ENCODE measurements at places on chromosomes 4 and X. TPM values are rescaled to one million over a fixed set of nuclear protein-coding genes. Genes with fewer than 3 reads are reported as not detected.

TREX2 gene
- 0.48 TPM for polyA plus RNA-seq

DNA sequence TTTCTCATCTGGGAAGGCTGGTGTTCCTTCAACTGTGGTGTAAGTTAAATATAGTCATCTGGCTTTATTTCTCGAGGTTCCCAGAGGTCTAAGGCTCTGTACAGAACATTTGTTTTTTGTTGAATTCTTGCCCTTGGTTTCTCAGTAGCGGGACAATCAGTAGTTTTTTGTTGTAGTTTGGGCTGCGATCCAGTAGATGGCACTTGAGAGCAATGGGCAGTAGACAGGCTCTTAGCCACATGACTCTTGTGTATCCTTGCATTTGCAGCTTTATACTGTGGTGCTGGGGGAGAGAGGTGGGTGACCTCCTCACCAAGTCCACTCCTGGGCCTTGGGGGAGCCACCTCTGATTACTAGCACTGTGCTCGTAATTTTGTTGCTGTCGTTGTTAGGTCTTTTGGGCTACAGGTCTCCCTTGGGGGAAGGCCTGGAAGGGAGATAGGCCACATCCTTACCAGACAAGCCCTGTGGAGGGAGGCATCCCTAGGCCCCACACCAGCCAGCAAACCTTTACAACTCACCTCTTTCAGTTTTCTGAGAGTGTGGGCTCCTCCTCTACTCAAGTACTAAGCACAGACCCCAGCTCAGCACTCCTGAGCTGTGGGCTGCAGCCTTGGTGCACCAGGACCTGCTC, 8.1 kb downstream of the ETDB start:
- no peak for DNase-seq

TRIM75 gene
- 0.09 TPM for polyA plus RNA-seq

DNA sequence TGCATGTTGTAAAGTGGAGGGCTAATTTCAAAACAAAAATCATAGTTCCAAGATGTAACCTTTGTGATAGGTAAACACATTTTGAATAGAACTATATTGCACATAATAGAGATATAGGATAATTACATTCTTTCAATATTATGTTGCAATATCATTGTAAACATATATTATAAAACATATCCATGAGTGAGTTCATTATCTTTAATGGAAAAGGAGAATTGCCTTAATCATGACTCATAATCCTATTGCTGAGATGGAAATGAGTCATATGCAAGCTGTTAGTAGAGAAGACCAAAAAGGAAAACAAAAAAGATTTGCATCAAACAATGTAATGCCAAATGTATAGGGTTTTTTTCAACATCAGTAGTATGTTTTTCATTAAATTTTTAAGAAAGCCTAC, 73.7 kb upstream of the WDR44 start:
- no peak for DNase-seq

DNA sequence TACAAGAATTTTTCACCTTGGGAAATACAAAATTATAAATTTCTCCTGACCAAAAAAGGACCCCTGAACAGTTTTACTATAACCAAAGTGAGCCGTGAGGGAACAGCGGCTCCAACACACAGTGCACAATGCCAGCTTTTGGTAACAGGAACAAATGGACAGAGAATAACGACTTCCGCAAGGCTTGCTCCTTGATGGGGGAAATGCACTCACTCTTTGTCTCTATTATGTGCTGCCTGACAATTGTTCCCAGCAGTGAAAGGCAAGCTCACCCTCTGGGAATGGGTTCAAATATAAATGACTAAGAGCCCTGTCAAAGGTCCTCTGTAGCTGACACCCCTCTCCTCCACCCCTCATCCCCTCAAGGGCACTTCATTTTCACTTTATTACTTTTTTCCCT, 325.8 kb upstream of the GALNT7 start:
- DNase-seq, result no peak

GRCh38 chrX:138917781-138918180, 206.3 kb upstream of the FGF13 start:
- no peak for DNase-seq

- no peak for DNase-seq
Observed at GRCh38 chrX:136336623-136337022, 35.9 kb downstream of the ADGRG4 start.

ARL9 gene
- 2.0 TPM for polyA plus RNA-seq

DNA sequence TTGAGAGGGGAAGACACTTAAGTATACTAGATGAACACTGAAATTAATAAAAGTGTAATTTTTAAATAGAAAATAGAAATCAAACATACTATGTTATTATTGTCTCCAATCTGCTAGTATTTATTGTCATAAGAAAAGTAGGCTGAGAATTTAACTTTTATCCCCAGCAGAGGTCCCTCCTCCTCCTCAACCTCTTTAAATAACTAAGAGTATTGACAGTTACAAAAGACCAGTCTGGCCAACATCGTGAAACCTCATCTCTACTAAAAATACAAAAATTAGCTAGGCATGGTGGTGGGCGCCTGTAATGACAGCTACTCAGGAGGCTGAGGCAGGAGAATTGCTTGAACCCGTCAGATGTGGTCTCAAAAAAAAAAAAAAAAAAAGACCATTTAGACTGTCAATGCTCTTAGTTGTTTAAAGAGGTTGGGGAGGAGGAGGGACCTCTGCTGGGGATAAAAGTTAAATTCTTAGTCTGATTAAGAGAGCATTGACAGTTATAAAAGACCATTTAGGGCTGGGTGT, 4.2 kb downstream of the SLC30A9 start:
- no peak for DNase-seq

DNA sequence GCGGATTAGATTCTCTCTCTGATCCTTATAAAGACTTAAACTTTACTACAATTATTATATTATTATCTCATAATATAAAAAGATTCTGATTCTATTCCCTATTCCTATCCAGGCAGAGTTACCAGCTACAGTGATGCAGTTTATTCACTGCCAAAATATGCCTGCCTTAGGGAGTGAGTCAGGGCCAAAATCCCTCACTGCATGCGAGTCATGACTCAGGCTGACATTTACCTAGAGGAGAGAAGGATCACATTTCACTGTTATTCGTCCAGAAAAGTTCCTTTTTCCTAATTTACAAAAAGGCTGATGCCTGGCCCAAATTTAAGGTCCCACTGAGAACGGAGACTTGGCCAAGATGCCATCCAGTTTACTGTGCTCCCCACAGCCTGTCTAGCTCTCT, 168.5 kb upstream of the LDB2 start:
- DNase-seq, result no peak

PDK3 gene
- polyA plus RNA-seq, result 9.0 TPM

NPY2R gene
- 0.48 TPM for polyA plus RNA-seq

GRCh38 chr4:16133406-16133805, 49.6 kb upstream of the PROM1 start:
- DNase-seq, result no peak

FAM236B gene
- not detected for polyA plus RNA-seq

CXorf49 gene
- not detected for polyA plus RNA-seq

EDA gene
- 5.5 TPM for polyA plus RNA-seq

- no peak for DNase-seq
Observed at GRCh38 chr4:118968813-118969212, 80.2 kb downstream of the SYNPO2 start.

DNA sequence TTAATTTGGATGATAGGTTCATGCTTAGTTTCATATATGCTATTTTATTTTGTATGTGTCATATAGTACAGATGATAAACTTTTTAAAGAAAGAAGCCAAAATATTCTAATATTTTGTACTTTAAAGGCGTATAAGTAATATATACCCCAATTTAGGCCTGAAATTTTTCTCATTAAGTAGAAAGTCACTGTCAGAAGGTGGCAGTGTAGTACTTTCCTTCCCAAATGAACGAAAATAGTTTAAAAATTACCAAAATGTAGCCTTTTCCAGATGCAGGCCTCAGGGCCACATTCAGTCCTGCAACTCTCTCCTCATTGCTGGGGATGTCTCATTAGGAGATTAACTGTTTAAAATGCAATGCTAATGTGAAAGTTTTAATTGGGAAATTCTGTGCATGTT, 1263.6 kb downstream of the C4orf33 start:
- DNase-seq, result no peak

S100P gene
- 12.7 TPM for polyA plus RNA-seq

- DNase-seq, result no peak
Observed at GRCh38 chr4:15913631-15913970, 24.9 kb downstream of the FGFBP1 start.

GRCh38 chrX:71222929-71223328, at the start of gene GJB1:
TSS of gene GJB1 (plus strand) at chrX:71223224. CDS start at chrX:71223708, 484 bp downstream.
- DNase-seq, result no peak

- peak; percentile 35 for DNase-seq
Observed at GRCh38 chr4:6390356-6390755, 82.1 kb downstream of the PPP2R2C start.

GPAT3 gene
- polyA plus RNA-seq, result 22.4 TPM

- no peak for DNase-seq
Observed at GRCh38 chr4:173508386-173509035, 21.5 kb downstream of the HAND2 start.

DNA sequence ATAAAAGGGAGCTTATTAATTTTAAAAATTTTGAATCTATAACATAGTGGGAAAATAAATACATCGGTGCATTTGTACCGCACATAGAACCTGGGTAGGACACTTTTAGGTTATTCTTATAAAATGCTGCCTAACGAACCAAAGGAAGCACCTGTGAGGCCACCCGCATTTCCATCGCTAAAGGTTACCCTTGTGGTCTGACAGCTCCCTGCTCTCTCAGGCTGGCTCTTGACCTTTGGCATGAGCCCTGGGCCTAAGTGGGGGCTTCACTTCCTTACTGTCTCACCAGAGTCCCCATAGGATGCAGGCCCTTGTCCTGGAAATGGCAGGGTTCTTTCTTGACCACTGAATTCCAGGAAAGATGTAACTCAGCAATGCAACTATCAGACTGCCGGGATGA, 46.0 kb downstream of the HADH start:
- no peak for DNase-seq

RNF128 gene
- polyA plus RNA-seq, result 10.8 TPM

GRCh38 chr4:2378898-2379297, 39.5 kb downstream of the ZFYVE28 start:
- no peak for DNase-seq

GRCh38 chr4:20615486-20616260, 84.6 kb upstream of the PACRGL start:
- no peak for DNase-seq

PARM1 gene
- 52.3 TPM for polyA plus RNA-seq

GRCh38 chrX:113510586-113510985, 670.0 kb upstream of the AMOT start:
- DNase-seq, result no peak

- peak; percentile 57 for DNase-seq
Observed at GRCh38 chr4:19577097-19577496, 674.6 kb upstream of the SLIT2 start.

GRCh38 chr4:86334020-86334750, 25.7 kb downstream of the MAPK10 start:
- DNase-seq, result no peak

GRCh38 chr4:55727746-55728145, 91.6 kb upstream of the NMU start:
- no peak for DNase-seq

GRCh38 chrX:49053223-49054072, 5.4 kb upstream of the CCDC120 start:
- peak; percentile 75 for DNase-seq

- no peak for DNase-seq
Observed at GRCh38 chr4:7821245-7822136, 118.2 kb downstream of the AFAP1 start.

DNA sequence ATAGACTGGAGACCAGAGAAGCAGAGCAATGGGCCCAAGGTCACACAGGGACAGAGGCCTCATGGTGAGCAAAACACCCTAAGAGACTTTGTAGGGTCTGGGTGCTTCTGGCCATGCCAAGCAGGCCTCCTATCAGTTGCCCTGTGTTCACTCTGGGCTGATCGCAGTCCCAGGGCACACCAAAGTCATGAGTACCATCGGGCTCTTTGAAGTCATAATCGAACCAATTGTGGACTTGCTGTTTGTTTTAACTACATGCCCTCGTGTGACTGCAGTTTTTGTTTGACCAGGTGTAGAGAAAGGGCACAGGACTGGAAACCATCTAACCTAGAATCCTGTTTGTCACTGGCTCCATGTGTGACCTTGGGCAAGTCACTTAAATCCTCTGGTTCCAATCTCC, 172.5 kb upstream of the CPEB2 start:
- DNase-seq, result no peak

ATG4A gene
- 11.9 TPM for polyA plus RNA-seq

GRCh38 chrX:27728291-27728690, 79.5 kb upstream of the MAGEB10 start:
- no peak for DNase-seq

- DNase-seq, result no peak
Observed at GRCh38 chrX:56853436-56853835, 124.4 kb downstream of the NBDY start.

DNA sequence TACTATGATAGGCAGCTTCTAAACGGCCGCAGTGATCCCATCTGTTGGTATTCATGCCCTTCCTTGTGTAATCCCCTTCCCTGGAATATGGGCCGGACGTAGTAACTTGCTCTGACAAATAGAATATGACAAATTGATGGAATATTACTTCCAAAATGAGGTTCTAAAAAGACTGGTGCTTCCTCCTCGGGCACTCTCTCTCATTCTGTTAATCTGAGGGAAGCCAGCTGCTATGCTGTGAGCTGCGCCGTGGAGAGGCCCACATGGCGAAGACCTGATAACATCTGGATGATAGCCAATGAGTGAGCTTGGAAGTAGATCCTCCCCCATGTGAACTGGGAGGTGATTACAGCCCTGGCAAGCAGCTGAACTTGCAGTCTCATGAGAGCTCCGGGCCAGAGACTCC, 27.2 kb upstream of the SLC25A4 start:
- peak; percentile 87 for DNase-seq

SPARCL1 gene
- 4.4 TPM for polyA plus RNA-seq

DNA sequence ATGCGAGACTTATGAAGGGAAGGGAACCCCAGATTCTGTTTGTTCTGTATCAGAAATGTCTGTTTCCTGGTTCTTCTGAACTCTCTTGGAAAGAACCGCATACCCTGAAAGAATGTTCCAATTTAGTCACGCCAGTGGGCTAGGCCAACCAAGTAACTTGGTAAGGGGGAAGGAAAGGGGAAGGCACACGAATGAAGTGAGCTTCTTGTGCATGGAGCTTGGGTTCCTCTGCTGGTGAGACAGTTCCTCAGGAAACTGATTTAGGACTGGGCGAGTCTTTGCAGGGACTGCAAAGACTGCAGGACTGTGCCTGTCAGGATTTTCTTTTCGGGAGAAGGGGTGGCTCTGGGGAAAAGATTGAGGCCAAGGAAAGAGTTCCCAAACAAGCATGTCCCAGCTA, 35.6 kb downstream of the FRMPD3 start:
- no peak for DNase-seq

RAB9B gene
- 2.4 TPM for polyA plus RNA-seq

- DNase-seq, result no peak
Observed at GRCh38 chr4:7908668-7909067, 31.0 kb downstream of the AFAP1 start.

DNA sequence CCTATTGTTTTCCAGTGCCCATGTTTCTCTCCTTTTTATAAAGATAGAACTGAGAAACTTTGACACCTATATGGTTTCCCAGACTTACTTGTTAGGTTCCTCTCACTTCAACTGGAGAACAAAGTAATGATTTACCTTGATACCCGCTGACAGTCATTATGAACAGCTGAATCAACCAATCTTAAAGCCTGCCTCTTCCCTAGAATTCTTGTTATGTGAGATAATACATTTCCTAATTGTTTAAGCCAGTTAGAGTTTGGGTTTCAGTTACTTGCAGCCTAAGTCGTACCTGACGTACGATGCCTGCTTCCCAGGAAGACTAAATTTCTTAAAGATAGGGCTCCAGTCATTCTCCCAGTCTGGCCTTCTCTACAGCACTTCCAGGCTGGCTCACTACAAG, 97.3 kb downstream of the SHROOM4 start:
- no peak for DNase-seq

Data from renal pelvis (tissue), 12 donors.